ENCODE measurements at places on chromosomes 1 and 21.

DNA sequence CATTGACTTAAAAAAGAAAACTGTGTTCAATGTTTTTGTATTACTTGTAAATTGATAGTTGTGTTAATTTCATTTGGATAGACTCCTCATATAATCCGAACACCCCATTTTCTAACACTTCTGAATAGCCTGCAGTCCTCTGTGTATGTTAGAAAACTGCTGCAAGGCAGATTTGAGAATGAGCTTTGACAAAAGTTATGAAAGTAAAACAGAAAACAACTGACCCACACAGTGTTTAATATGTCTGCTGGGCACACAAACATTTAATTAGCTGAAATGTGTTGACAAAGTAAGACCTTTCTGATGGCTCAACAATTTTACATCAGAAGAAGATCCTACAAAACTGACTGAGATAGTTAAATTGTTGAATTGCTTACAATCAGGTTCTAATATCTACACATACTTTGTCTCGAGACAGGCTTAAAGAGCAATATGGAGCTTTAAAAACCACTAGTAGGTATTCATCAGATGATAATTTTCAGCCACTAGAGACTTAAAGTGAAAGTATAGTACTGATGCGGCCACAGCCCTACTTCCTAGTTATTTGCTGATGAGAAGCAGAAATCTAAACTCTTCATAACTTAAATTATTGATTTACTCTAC is 40.0 kb upstream of the PRMT6 start:
- no peak for DNase-seq

GRCh38 chr21:36959020-36959835 is 7.2 kb downstream of the HLCS start:
- no peak for DNase-seq

GRCh38 chr1:204283711-204284651 is 70.2 kb upstream of the GOLT1A start:
- DNase-seq = no peak

- DNase-seq = no peak
Measured at GRCh38 chr1:56331892-56332567, 247.3 kb downstream of the PLPP3 start.

DNA sequence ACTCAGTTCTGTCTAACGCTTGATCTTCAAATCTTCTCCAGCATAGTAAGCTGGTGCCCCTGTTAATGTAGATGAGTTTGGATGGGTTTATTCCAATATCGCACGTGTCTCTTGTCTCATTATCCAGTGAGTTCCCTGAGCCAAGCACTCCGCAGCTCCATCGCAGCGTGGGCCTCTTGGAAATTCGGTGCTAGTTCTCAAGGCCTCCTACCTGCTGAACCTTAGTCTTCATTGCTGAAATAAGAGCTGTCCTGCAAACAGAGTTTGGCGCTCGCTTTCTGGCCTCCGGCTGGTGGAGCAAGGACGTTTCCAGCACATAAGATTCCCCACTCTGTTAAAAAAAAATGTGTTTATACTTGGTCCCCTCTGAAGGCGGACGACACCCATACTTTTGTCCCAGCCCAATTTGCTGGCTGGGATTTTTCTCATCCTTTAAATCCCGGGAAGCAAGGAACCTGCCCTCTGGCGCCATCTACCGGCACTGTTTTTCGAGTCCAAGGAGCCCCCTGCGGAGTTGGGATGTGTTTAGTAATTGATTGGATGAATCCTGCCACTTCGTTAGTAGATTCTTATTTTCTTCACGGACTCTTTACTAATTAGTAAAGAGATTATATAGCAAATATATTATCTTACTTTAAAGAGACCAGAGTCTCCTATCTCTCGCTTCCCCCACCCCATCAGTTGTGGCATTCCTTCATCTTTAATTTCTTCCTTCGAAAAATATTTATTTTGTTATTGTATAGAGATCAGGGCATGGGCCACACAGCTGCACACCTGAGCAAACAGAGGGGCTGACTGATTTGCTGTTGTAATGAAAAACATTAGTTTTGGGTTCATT is 14.7 kb downstream of the JUN start:
- DNase-seq = peak; percentile 79

GRCh38 chr1:68372487-68372886 is 77.3 kb downstream of the RPE65 start:
- no peak for DNase-seq

- DNase-seq = no peak
Measured at GRCh38 chr1:223039990-223040389, 103.1 kb downstream of the TLR5 start.

DNA sequence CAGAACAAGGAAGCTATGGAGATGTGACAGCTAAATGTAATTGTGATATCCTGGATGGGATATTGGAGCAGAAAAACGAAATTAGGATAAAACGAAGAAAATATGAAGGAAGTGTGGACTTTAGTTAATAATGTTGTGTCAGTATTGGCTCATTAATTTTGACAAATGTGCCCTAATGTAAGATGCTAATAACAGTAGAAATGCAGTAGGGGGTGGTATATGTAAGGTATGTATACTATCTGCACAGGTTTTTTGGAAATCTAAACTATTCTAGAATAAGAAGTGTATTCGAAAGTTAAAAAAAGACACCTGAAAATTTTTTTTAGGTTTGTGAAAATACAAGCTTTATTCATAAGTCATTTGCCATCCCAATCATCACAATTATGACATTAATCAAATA is 421.4 kb upstream of the B3GALT2 start:
- DNase-seq = no peak

DNA sequence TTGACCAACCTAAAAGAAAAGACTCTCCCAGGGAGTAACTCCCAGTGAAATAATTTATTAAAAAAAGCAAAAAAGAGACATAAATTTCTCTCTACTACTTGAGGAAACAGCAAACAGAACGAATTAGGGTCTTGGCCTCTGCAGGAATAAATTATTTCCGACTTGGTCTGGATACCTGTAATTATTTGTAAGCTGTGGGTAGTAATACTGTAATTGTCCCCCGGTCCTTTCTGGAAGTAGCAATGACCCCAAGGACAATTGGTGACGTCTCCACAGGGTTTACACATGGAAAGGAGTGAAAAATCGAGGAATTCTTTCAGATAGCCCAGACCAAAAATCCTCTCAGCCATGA is 3.7 kb upstream of the SIM2 start:
- DNase-seq = no peak

GRCh38 chr1:169964206-169964605 is 70.5 kb upstream of the SCYL3 start:
- DNase-seq = no peak

- no peak for DNase-seq
Measured at GRCh38 chr1:115665319-115666096, 23.7 kb downstream of the VANGL1 start.

GRCh38 chr1:78291418-78291817 is 199.4 kb upstream of the PTGFR start:
- no peak for DNase-seq

DNA sequence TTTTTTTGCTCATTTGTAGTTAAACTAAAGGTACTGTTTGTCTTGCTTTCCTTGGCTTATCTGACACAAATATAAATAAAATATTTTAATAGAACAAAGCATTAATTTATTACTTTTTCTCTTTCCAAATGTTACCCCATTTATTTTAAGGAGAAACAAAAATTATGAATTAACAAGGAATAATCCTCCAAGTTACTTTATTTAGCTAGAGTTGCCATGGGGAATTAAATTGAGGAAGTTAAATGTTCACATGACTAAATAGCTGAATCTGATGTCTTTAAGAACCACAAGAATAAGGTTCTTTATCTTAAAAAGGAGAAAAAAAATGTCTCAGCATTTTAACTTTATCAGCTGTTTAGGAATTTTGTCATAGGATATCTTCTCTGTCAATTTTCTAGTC is 12.3 kb downstream of the ATG4C start:
- no peak for DNase-seq

- DNase-seq = no peak
Measured at GRCh38 chr1:223500560-223501425, 107.6 kb downstream of the CCDC185 start.

DNA sequence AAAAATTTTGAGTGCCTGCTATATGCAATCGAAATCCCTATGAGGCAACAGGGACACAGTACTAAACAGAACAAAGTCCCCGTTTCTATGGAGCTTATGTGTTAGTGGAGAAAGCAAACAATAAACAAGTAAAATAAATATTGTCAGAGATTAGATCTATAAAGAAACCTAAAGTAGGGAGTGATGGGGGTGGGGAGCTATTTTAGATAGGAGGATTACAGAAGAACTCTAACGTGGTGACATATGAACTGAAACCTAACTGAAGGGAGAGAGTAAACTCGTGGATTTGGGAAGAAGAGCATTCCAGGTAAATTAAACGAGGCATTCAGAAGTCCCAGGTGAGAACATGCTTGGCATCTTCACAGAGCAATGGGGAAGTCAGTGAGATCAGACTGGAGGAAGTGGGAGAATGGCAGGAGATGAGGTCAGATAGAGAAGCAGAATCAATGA is 154.5 kb downstream of the DENND1B start:
- no peak for DNase-seq

DNA sequence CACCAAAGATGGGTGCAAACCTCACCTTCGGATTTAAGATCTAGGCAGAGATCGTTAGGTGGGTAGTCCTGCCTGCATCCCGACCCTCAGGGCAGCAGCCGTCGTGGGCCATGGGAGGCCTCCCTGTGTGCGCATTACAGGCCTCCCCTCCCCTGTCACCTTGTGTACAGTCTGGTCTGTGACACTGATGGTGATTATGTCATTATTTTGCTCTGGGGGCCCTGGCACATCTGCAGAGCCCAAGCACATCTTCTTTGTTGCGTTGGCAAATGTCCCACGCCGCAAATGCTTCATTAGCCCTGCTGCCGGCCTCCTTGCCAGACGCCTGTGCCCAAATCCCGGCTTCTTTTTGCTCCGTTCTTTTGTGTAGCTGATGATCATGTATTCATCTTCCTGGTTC is 31.7 kb downstream of the PROX1 start:
- DNase-seq = no peak

- DNase-seq = no peak
Measured at GRCh38 chr1:2230781-2231531, 2.8 kb downstream of the SKI start.

DNA sequence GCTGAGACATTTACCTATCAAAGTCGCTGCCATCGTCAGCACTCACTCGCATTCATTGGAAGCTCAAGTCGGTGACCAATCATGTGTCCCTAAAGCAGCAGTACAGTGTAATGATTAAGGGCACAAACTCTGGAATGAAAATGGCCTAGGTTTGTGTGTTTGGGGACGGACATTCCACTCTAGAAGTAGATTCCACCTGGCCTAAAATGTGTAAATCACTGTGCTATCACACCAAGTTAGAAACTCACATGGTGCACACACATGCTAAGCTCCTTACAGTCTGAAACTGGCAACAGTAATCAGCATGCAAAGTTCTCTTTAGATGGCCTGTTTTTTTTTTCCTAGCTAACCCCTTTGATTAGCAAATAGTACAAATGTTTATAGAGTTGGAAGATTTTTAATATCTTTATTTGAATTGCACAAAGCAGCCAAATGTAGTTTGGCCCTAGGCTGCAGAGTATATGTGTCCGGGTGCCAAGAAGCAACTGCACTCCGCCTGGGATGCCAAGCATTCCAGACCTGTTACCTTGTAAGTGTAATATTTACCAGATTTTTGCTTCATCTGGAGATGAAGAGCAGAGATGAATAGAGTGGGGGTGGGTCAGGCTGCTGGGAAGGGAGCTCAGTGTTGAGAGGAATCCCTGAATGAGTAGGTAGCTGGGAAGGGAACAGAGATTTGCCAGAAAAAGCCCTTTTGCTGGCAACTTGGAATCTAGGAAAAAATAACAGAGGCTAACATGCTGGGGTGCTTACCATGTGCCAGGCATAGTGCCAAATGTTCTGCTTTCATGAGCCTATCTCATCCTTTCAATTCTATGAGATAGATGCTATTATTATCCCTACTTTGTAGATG is 35.2 kb downstream of the TGFB2 start:
- DNase-seq = no peak

- no peak for DNase-seq
Measured at GRCh38 chr1:207935166-207935583, 24.2 kb upstream of the CD34 start.

GRCh38 chr1:30928171-30928570 is 19.6 kb upstream of the SDC3 start:
- no peak for DNase-seq

DNA sequence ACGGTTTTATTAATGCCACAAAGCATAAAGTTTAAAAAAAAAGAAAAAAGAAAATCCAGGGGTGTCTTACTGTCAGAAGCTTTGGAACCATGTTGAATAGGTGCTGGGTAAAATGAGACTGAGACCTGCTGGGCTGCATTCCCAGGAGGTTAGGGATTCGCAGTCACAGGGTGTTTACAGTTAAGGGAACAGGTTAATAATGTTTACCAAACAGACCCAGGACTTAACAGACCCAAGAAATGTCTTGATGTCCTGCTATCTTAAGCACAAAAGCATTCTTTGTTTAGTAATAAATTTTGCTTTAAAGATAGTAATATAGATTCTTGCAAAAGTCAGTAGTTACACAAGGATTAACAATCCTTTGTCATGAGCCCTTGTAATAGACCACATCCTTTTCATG is 54.7 kb downstream of the OLFML3 start:
- DNase-seq = no peak

GRCh38 chr1:920010-920409 is 3.7 kb upstream of the SAMD11 start:
- no peak for DNase-seq

DNA sequence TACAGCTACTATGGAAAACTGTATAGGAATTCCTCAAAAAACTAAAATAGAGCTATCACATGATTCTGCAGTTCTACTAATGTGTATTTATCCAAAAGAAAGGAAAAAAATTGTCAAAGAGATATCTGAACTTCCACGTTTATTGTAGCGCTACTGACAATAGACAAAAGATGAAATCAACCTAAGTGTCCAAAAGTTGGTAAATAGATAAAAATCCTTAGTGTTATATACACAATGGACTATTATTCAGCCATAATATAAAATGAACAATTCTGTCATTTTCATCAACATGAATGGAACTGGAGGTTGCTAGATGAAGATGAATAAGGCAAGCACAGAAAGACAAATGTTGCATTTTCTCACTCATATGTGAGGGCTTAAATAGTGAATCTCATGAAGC is 1492.1 kb downstream of the MRPL39 start:
- DNase-seq = no peak

DNA sequence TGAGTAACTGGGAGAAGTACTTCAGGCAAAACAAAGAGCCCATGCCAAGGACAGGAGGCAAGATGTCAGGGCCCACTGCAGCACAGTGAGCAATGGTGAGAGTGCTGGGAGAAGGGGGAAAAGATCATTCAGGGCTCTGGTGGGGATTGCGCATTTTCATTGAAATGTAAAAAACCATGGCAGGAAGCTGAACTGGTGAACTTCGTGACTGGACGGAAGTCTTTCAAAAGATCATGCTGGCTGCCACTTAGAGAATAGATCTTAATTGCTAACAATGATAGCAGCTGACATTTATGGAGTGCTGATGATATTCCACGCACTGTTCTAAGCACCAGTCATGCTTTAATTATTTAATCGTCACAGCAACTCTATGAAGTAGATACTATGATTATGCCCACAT is 107.0 kb downstream of the TGFBR3 start:
- no peak for DNase-seq
